ENCODE measurements at places on chromosomes 16 and 17.

DNA sequence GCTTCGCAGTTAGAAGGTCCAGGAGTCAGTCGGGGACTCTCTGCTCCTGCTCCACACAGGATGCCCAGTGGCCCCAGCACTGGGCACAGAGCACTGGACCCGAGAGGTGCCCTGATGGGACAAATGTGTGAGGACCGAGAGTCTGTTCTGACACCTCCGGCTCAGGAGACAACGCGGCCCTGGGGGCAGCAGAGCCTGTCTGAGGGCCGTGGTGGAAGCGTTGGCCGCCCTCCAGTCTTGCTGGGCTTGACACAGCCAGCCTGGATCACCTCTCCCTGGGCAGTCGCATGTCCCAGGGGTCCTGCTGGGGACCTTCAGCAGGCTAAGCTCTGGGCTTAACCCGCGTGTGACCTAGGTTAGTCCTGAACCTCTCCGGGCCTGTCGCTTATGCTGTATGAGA is 23.1 kb downstream of the LGALS9 start:
- no peak for ATAC-seq

- no peak for ATAC-seq
These were observed 151.2 kb downstream of the MSI2 start for GRCh38 chr17:57407287-57408070.

DNA sequence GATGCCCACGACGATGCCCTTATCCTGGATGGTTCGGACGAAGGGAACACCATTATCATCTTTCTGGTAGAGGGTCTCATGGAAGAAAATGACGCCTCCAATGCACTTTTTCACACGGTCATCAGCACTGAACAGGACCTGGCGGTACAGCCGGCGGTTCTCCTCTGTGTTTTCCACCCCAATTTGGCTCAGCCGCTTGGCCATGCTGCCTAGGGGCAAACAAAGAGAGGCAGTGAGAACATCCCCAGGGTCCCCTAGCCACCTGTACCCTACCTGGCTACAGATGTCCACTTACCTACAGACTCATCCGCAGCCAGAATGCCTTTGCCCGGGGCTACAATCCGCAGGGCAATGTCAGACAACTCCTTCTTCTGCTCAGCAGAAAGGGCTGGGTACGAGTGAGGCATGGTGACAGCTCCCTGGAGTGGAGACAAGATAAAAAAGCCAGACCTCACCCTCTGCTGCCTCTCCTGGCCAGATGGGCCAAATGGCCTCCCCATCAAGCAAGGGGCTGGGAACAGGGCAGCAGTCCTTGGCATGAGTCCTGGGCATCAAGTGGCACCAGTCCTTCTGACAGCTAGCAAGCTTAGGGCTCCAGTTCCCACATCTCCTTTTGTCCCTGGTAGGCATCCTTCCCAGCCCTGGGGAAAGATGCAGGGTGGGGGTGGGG is 1.4 kb downstream of the ALDOC start:
- ATAC-seq, result no peak

DNA sequence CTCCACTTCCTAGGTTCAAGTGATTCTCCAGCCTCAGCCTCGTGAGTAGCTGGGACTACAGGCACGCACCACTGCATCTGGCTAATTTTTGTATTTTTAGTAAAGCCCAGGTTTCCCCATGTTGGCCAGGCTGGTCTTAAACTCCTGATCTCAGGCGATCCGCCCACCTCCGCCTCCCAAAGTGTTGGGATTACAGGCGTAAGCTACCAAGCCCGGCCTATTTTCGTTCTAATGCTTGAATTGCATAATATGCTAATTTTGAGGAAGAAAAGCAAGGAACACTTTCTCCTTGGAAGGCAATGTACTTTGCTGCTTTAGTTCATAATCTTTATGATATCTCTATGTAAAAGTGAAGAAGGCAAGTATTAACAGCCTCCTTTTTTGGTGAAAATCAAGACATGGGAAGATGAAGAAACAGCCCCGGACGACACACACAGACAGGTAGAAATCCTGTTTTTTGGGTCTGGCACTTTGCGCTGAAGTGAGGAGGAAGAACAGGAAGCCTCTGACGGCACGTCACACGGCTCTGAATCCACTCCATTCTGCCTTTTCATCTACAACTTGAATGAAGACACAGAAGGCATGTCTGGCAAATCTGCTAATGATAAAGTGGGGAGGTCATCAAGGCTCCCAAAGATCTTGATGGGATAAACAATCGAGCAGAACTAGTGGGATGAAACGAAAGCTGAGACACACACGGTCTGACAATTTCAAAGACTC is 24.9 kb downstream of the VPS53 start:
- no peak for ATAC-seq
